Activated CD8-positive, alpha-beta memory T cell treated with anti-CD3 and anti-CD28 coated beads for 1 hour (primary cell): ENCODE measurements at places on chromosomes 12 and 14.

DNA sequence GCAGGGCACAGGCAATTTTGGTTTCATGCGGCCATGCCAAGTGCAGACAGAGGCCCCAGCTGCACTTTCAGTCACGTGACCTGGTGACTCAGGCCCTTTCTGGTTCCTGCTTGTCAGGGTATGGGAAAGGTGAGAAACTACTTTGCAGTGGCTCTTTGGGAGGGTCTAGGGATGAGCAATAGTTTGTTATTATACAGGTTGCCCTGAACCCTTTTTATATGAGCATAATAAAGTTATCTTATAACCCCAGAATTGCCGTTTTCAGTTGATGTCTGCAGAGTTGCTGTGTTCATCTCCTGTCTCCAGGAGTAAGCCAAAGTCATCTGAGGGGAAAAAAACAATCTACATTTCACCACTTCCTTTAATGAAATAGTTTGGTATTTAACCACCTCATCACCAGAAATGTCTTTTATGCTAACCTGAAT lies 30.9 kb upstream of the EMP1 start:
- DNase-seq, result peak; percentile 47

DNA sequence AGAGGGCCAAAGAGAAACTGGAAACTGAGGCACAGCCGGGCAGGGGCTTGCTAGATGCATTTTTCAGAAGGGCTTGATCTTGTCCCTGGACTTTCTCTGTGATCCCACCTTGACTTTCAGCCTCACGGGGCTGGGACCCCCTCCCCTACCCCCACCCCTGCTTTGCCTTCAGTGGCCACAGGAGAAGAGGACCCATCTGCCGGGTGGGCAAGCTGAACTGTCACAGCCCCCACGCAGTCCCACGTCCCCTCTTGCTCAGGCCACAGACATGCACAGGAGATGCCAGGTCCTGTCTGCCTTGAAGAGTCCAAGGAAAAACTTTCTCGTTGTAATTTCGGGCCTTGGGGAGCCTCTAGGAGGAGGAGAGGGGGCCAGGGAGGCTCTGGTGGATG lies 158.9 kb downstream of the KIF26A start:
- DNase-seq, result no peak

- no peak for DNase-seq
Observed at GRCh38 chr14:91722386-91722785, 9.5 kb downstream of the CATSPERB start.

DNA sequence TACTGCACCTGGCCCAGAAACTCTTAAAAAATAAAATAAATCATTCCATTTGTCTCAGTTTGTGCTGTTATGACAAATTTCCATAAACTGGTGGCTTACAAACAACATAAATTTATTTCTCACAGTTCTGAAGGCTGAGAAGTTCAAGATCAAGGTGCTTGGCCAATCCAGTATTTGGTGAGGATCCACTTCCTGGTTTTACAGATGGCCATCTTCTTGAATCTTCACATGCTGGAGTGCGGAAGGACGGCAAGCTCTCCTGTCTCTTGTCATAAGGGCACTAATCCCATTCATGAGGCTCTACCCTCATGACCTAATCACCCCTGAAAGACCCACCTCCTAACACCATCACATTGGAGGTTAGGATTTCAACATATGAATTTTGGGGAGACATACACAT lies 29.9 kb upstream of the MYBPC1 start:
- no peak for DNase-seq

- no peak for DNase-seq
Observed at GRCh38 chr14:58918066-58918738, 270.3 kb upstream of the DAAM1 start.

GRCh38 chr14:102092806-102093205 lies 6.0 kb upstream of the HSP90AA1 start:
- DNase-seq, result no peak

GRCh38 chr12:75854681-75855309 lies 176.8 kb downstream of the PHLDA1 start:
- DNase-seq, result no peak

DNA sequence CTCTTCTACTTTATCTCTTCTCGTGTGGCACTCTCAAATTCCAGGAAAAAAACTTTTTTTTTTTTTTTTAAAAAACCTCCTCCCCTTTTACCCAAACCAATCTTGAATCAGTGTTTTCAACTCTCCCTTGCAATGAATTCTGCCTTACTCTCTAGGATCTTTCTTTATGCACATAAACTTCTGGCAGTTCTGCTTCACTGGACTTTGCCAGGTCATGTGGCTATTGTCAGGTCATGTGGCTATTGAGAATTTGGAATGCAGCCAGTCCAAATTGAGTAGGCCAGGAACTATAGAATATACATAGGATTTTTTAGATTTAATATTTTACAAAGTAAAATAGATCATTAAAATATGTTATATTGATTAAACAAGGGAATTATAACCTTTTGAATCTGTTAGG lies 218.2 kb downstream of the TMTC3 start:
- no peak for DNase-seq

DNA sequence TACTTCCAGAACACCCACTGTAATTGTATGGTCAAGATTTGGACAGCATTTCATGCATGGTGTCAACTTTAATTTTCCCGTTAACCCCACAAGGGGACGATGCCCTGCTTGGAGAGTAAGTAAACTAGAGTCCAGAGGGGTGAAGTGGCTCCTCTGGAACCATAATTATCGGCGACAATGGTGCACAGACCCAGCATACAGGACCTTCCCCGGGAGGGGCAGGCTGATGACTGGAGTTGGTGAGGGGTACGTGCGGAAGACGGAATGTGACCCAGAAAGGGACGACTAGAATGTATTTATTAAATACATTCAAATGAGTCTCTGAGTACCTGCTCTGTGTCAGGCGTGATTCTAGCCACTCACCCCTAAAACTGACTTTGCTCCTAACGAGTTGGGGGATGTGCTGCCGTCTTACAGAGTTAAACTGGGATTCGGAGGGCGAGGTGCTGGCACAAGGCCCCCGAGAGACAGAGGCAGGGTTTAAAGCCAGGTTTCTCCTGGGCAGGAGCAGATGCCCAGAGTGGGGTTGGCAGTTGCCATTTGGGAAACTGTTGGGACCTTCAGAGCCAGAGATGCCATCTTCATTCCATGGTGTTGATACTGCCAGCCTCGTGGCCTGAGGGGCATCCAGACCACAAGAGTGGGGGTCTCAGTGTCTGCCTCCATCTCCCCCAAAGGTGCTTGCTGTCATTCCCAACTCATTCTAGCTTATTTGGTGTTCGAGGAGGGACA lies 10.9 kb downstream of the RTL1 start:
- DNase-seq, result no peak

DNA sequence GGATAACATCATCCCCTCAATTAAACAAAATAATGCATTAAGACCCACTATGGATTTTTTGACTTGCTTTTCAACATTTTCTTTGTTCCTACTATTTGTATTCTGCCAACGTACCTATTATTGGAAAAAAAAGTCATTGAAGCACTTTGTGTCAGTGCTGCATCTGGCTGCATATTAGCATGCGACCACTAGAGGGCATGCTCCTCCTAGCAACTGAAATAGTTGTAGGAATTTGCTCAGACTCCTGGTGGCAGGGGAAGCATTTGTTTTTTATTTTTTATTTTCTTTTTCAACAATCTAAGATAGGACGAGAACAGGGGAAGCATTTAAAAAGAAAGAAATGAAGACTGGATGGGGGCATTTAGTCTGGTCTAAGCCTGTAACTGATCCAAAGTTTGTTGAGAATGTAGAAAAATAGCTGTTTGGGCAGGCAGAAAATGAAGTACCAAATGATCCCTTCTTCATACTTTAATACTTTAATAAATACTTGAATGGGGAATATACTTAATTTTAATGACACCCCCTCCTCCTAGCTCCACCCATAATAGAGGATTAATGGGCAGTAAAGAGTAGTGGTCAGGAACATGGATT lies 14.5 kb upstream of the CLEC4A start:
- DNase-seq, result peak; percentile 57

DNA sequence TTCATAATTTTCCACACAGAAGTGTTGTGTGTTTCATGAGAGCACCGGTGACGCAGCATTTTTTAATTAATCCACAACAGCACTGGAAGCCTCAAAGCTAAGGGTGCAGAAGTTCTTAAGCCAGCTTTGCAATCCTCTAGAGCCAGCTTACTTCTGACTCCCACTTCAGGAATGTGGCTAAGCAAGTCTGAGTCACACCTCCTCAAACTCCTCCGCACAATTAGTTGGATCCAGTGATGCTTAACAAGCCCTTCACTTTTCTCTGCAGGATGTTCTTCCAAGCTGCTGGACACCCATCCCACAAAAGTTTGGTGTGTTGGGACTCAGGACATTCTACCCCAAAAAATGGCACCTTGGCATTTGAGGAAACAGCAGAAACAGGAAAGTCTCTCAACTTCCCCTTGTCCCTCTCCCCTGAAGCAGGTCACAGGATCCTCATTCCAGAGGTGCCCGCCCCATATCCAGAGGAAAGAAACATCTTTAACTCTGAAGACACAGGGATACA lies 210.0 kb downstream of the PPM1H start:
- no peak for DNase-seq

DNA sequence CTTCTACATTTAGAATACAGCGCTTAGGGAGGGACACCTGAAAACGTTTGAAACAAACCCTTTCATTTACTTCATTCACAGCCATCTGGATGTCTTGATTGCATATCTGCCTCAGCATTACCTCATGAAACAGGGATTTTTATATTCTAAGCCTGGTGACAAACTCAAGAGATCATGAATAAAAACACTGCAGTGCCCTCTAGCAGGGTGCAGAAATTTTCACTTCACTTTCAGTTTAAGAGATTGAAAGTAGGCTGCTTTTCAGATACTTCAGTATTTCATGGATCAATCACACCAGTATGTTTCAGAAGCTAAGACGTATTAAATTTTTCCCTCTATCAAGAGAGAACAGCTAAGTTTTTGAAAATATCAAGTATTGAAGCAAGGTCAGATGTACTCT lies 467.8 kb downstream of the MDGA2 start:
- no peak for DNase-seq

DNA sequence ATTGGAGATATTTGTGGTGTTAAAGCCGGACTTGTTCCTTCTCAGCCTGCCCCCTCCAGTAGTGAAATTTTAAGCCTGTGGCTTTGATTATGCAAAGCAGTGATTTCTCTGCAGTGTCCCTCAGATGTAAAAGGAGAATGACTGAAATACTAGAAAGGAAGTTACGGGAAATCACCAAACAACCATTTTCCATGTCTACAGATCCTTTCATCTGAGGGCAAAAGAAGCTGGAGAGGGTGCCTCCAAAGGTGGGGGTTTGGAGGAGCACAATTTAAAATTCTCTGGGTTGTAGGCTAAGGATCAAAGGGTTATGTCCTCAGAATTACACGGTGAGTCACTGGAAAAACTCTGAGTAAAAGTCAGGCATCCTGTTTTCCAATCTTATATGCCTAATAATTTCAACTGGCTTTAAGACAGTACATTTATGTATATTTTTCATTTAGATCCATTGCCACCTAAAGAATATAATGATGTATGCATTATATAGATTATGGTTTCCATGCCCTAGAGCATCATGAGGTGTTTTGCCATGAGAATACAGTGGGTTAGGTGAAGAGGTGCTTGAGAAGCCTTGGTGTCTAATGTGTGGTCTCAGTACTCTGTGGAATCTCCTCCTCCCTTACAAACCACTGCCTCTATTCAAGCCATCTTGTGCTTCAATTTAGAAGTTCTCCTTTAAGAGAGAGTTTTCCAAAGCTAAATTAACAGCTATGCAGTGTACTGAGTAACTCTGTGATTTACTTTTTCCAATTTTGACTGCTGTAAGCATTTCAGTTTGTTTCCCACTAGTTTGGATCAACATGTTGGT lies 362.1 kb downstream of the RAD51B start:
- DNase-seq, result no peak

GRCh38 chr12:20620261-20620660 lies 74.9 kb upstream of the SLCO1C1 start:
- no peak for DNase-seq

DNA sequence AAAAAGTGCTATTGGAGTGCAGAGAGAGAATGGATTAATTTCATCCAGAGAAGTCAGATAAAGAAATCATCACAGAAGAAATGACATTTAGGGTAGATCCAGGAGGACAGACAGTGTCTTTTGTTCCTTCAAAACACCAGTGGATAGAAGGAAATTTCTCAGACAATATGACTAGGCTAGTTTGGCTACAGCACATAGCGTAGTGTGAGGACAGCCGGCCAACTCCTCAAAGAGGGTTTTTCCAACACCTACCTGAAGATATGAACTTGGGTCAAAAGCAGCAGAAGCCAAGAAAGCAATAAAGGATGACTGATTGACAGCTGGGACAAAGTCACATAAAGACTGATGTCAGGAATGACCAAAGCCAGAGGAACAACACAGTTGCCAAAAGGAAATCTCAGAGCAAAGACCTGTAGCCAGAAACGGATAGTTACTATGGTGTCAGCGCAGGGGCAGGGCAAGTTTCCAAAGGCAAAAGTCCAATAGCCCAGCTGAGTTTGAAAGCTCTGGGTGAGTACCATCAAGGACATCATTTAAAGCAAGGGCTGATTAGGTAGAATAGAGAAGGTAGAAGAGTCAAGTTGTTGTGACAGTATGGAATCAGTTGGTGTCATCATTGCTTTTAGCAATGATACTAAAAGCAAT lies 58.7 kb upstream of the PDE3A start:
- DNase-seq, result no peak

DNA sequence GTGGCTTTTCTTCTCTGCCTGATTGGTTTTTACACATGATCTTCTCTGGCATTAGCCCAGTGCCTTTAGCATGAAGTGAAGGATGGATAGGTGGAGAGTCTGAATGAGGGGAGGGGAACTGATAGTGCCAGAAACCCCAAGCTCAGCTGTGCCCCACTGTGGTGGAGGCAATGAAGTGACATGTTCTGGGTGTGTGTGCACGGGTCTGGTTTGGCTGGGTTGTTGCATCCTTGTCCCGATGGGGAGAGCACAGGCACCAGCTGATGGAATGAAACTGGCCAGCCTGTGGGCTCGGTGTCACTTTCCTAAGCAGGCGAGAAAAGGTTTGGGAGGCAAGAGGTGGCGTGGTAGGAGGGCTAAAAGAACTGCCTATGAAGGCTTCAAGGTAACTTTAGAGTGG lies 65.3 kb downstream of the CACNA1C start:
- DNase-seq, result no peak

DNA sequence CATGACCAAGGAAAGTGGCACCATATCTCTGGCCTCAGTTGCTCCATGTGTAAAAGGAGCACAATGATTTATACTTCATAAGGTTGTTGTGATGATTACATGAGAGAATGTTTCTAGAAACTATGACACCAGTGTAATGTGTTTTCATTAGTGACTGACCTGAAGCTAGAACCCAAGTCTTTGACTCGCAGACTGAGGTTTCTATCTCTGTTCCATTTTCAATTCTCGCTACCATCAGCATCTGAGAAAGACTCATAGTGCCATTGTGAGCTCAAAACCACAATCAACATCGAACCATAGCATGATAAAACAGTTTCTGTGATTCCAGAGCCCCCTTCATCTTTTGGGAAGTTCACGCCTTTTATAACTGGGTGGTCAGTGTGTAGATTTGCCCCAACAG lies 53.8 kb downstream of the STAB2 start:
- DNase-seq, result no peak

GRCh38 chr12:16524378-16524777 lies 81.6 kb downstream of the LMO3 start:
- no peak for DNase-seq

DNA sequence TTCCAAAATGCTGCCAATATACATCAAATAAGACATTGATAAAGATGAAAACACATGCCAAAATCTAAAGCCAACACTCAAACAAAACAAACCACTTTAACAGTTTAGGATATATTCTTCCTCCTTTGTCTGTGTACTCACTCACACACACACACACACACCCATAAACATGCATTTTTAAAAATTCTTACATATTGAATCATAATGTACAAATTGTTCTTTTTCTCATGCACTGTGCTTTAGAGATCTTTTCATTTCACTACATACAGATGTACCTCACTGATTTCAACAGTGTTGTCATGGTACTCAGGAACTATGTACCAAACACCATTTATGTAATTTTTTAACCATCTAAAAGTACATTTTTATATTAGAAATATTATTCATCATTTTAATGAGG lies 9.5 kb upstream of the RERG start:
- no peak for DNase-seq
